GM06990 (cell line): ENCODE measurements at places on chromosomes 4 and X.

DNA sequence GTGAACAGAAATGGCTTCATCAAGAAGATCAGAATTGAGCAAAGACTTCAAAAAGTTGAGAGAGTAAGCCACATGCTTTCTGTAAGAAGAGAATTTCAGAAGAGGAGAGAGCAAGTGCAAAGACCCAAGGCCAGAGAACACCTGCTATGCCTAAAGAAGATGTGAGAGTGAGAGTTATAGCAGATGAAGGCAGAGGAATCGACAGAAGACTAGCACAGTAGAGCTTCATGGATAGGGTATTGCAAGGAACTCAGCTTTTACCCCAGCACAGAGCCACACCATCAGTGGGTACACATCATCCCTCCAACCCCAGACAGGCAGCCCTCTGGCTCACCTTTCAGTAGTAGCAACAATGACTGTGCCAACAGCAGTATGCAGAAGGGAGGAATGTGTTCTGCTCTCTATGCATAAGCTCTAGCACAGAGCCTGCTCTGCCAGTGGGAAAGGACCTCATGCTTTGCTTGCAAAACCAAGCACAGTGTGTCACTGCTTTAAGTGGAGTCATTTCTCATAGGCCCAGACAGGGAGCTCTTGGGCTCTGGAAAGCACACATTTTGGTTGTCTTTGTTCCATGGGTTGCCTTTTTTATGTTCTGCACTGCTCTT is 318.6 kb downstream of the NAF1 start:
- no peak for DNase-seq

DNA sequence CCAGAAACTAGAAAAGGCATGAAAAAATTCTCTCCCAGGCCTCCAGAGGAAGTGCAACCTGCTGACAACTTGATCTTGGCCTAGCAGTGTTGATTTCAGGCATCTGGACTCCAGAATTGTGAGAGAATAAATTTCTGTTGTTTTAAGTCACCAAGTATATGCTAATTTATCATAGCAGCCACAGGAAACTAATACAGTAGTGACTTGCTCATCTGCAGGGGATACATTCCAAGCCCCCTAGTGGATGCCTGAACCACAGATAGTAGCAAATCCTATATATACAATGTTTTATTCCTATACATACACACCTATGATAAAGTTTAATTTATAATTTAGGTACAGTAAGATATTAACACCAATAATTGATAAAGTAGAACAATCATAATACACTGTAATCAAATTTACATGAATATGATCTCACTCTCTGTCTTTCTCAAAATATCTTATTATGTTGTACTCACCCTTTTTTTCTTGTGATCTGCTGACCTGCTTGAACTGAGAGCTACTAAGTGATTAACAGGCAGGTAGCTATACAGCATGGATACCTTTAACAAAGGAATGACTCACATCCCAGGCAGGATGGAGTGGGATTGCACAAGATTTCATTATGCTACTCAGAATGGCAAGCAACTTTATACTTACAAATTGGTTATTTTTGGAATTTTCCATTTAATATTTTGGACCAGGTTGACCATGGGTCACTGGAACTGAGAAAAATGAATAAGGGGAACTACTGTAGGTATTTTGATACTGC is 501.1 kb downstream of the KCNIP4 start:
- no peak for DNase-seq

- DNase-seq: no peak
These were observed 180.7 kb downstream of the GASK1B start for GRCh38 chr4:157992038-157992705.

- DNase-seq: no peak
These were observed 44.6 kb upstream of the UGT2A1 start for GRCh38 chr4:69697536-69698242.
